ENCODE measurements at places on chromosomes 4 and X.

- DNase-seq = no peak
Measured at GRCh38 chr4:187258651-187259401, 535.2 kb upstream of the FAT1 start.

DNA sequence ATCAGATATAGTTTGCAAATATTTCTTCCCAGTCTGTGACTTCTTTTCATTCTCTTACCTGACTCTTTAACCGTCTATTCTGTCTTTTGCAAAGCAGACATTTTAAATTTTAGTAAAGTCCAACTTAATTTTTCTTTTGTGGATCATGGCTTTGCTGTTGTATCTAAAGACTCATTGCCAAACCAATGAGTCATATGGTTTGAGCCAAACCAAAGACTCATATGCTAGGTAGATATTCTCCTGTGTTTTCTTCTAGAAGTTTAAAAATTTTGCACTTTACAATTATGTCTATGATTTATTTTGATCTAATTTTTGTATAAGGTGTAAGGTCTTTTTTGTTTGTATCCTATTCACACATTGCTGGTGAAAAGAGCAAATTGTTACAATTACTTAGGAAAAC lies 446.8 kb downstream of the ANKRD50 start:
- DNase-seq = no peak

- DNase-seq = no peak
Measured at GRCh38 chr4:23882976-23883531, 6.8 kb downstream of the PPARGC1A start.

DNA sequence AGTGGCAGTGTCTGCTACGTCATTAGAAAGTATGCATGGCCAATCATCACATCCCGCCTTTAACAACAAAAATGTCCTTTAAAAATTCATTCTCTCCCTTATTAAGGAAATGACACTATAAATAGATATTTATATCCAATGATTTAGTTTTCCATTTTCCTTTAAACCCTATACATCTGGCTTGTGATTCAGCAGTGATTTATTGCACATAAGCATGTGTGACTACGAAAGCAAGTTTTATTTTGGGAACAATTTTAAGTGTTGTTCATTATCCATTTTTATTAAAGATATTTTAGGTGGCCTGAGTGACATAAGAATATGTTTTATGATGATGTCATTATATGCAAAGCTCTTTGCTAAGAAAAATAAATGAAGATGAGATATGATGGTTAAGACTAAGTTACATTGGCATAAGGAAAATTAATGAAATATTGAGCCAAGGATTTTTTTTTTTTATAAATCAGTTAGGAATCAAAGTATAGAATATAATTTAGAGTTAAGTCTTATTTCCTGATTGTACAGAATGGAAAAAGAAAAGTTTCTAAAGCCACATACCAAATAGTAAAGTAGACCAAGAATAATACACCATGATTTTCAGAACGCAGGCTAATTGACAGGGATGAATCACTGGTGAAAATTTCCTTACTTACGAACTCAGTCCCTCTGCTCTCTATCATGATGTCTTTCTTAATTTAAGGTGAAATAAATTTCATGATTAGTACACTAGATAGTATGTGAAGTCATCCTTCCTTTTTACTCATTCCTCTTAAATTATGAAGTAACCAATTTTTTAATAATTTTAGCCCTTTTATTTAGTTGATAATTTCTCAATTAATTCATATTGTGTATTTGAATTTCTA lies 822.4 kb downstream of the FAT4 start:
- DNase-seq = no peak

DNA sequence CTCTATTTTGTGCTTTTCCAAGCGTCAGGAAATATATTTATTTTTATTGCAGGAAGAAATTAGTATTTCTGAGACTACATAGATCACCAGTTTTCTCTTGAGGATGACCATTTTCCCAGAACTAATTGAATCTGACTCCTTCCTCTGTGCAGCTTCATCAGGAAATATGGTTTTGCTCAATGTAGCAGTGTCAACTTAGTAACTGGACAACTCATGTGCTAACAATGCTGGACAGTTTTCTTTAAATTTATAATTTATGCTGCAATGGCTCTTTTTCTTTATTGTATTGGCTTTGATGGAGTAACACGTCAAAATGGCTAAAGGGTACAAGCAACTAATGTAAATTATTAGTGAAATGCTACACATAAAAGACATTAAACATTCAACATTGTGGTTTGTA lies 531.5 kb downstream of the ANKRD50 start:
- DNase-seq = no peak

DNA sequence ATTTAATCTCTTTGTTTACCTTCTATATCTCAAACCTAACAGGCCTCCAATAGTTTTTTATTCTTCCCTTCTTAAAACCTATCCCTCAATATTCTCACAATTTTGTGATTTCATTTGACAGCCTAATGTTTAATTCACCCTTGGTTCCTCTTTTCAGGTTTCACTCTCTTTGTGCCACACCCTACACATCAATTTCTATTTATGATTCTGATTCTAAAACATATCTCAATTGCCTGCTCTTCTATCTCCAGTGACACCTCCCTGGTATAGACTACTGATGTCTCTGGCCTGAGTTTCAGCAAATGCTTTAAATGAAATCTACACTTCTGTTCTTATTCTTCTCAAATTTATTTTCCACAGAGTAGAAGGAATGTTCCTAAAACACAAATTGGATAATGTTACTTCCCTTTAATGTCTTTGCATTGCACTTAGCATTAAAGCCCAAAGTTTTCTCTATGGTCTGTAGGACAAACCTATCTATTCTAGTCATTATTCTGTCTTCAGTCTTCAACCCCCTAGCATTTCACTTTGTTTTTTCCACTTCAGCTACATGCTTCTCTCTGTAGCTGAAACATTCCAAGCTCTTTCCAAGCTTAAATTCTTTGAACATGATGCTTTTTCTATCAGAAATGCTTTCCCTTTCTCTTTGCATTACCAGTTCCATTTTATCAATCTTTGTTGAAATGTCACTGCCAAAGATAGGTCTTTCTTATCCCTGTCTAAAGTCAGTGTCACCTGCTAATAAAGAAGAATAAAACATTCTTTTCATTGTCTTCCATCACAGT lies 622.0 kb downstream of the CENPC start:
- DNase-seq = no peak

DNA sequence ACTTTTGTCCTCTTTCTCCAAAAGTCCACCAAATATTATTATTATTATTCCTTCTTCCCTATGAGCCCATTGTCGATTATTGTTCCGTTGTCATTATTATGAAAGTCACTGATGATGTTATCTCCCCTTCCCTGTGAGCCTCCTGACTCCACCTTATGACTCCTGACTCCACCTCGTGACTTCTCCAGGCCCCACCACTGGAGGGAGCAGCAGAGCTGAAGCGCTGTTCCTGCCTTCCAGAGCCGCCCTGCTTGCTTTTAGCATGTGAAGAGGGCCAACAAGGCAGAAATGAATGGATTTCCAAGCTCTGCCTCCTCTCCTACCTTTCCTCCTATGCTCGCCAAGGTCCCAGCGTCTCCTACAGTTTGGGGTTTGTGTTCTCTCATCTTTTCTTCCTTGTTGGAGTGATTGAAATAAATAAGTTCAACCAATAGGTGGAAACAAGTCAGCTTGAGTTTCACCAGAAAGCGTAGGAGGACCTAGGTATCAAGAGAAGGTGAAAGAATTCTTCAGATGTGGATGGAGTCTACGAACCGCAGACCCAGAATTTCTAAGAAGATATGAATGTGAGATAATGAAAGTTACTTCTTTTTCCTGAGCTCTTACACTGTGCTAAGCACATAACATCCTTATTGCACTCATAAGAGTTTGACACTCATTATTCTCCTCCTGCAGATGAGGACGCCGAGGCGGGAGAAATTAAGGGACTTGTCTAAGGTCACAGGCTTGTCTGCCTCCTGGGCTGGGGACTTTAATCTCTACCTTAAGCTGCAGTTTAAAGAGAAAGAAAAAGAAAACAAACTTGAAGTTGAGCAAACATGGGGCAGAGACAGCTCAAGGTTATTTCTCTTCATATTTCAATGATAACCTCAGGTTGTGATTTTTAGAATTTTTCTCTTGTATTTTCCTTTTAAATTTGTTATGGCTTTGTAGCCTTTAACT lies 26.1 kb downstream of the IGSF1 start:
- peak; percentile 40 for DNase-seq

- DNase-seq = peak; percentile 15
Measured at GRCh38 chrX:21691512-21692018, 33.4 kb upstream of the KLHL34 start.

GRCh38 chrX:125150231-125150630 lies 169.4 kb upstream of the TEX13C start:
- no peak for DNase-seq

DNA sequence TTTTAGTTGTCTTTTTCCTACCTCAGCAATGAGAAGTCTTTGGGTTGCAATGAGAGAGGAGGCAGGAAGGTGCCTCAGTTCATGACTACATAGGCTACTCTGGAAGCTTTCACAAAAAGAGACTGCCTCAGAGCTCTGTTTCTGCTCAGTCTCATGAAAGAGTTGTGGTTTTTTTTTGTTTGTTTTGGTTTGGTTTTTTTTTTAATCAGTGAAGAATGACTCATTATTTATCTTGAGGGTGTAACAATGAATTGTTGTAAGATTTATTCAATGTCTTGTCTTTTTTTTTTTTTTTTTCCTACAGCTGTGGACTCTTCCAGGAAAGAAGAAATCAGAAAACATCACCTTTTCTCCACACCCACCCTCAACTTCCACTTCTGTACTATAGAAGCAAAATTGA lies 67.5 kb upstream of the CXCL13 start:
- peak; percentile 35 for DNase-seq

DNA sequence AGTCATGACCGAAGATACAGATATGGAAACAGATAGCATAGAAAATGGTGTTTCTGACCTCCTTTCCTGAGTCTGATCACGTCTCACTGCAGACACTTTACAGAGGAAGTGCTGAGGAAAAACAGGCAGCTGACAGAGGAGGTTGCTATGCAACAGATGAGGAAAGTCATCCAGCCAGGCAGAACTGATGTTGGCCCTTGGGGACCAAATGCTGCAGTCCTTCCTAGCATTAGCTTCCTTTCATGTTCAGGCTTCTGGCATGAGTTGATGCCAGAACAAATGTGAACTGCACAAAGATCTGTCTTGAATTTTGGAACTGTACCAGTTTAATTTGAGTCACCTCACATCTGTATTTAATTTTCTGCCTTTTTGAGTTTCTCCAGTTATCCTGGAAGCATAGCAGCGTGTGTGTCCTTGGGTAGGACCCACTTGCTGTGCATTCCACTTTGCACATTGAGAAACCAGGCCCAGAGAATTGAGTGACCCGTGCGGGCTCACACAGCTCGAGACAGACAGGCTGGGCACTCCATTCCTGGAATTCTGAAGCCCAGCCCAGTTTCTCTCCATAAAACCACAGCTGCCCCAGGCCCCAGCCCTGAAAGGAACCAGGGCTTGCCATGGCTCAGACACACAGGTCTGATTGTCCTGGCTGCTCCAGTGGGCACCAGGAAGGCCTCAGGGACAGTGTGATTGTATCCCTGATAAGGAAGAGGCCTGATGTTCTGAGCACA lies 1.4 kb upstream of the MAGED1 start:
- DNase-seq = peak; percentile 5

- no peak for DNase-seq
Measured at GRCh38 chr4:34158878-34159277, 2085.4 kb downstream of the ARAP2 start.

DNA sequence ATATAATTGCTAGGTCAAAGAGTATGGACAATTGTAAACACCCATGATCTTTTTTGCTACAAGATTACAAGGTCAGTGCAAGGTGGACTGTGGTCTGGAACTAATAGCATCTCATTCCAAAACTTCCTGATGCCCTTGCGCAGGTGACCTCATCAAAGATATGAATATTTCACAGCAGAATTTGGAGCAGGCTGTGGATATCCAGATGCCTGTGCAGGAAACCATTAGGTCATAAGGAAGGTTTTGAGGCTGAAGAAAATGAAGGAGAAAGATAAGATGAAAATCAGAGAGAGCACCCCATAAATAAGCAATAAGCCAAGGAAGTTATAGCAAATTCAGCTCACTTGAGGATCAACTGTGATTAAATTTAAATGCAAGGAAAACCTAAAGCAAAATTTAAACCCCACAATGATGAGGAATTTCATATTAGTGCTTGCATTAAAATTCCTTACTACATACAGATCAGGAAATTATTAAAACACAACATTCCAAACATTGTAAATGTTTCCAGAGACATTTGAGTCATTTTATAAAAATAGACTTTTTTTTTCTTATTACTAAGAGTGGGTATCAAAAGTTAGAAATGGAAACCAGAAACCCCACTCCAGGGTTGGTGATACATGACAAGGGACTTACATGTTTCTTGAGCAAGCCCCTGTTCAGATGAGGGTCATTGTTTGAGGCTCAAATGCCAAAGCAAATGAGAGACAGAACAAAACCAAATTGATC lies 100.7 kb upstream of the FAM9C start:
- no peak for DNase-seq

GRCh38 chr4:76108467-76109181 lies 34.1 kb downstream of the ART3 start:
- DNase-seq = peak; percentile 14

DNA sequence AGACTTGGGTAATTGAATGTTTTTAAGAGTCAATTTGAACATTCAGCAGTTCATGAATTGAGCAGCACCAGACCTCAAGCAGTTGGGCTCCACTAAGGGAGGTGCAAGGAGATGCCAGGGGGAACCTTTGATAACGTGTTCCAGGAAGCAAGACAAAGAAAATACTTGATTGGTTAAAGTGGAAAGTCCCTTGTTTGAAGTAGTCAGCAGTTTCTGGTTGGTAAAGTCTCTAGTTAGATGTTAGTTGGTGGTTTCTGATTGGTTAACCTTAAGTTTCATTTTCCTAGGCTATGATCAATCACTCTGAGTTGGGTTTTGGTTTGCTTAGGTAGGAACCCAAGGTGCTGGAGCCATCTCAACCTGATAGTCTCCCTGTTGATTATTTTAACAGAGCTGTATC lies 4.0 kb downstream of the HERC6 start:
- DNase-seq = peak; percentile 84

DNA sequence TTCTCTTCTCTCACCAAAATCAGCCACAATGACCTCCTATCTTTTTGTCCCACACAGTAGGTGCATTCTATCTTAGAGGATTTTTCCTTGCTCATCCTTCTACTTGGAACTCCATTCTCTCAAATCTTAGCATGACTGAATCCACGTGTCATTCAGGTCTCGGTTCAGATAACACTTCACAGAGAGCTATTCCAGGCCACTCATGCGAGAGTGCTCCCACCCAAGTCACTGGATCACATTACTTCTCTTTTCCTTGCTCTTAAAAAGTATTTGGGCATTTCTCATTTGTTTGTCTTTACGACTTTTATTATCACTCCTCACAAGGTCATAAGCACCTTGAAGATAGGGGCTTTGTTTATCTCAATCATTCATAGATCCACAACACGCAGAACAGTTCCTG lies 647.5 kb upstream of the TENM3 start:
- no peak for DNase-seq

- no peak for DNase-seq
Measured at GRCh38 chrX:24305905-24306304, 8.0 kb downstream of the SUPT20HL2 start.

GRCh38 chr4:148116969-148117368 lies 325.2 kb downstream of the NR3C2 start:
- no peak for DNase-seq

- DNase-seq = no peak
Measured at GRCh38 chr4:25410820-25411529, 33.9 kb downstream of the ANAPC4 start.

GRCh38 chr4:127284236-127284635 lies 348.5 kb upstream of the INTU start:
- no peak for DNase-seq

All from activated CD4-positive, alpha-beta T cell treated with anti-CD3 and anti-CD28 coated beads, Interleukin-2, amount 50 U/mL, for 16 hours (primary cell).